ENCODE measurements at places on chromosomes 2 and 18. TPM values are rescaled to one million over a fixed set of nuclear protein-coding genes. Genes with fewer than 3 reads are reported as not detected.

Gene EPHA4
- 31.9 TPM for total RNA-seq

Gene DYNAP
- total RNA-seq, result not detected

Gene KCNG2
- total RNA-seq, result 0.46 TPM

Gene ASAP2
- total RNA-seq, result 30.9 TPM

Gene REG1B
- not detected for total RNA-seq

Gene GDF7
- 0.72 TPM for total RNA-seq

Gene MAL
- total RNA-seq, result 21.2 TPM

Gene IL1R2
- 17.0 TPM for total RNA-seq

Gene PARD6G
- total RNA-seq, result 6.5 TPM

Gene CD302
- total RNA-seq, result 109 TPM

Gene NOL4
- total RNA-seq, result not detected

Gene RAB27B
- total RNA-seq, result 22.2 TPM

Data from upper lobe of right lung (tissue), 1 donor.